Hair follicle dermal papilla cell (primary cell): ENCODE measurements at places on chromosomes 7 and 10. TPM values are rescaled to one million over a fixed set of nuclear protein-coding genes. Genes with fewer than 3 reads are reported as not detected.

ZNF3 gene
- total RNA-seq: 23.3 and 31.5 TPM in 2 replicates

CYP3A7 gene
- not detected in 2 replicates for total RNA-seq

CALML5 gene
- not detected in 2 replicates for total RNA-seq

STEAP4 gene
- total RNA-seq: 1.5 and 1.8 TPM in 2 replicates

FAM13C gene
- total RNA-seq: 0.49 and 1.6 TPM in 2 replicates

ENKUR gene
- not detected in 2 replicates for total RNA-seq

VWC2 gene
- total RNA-seq: not detected in 2 replicates

CTAGE15 gene
- total RNA-seq: 0.36 and 1.5 TPM in 2 replicates

PTEN gene
- total RNA-seq: 98.5 and 199 TPM in 2 replicates

ZNF398 gene
- 27.8 and 30.8 TPM in 2 replicates for total RNA-seq

ANKRD22 gene
- 0.16 TPM in 1 of 2 replicates, not detected in the other for total RNA-seq

OAT gene
- total RNA-seq: 168 and 171 TPM in 2 replicates

CHRM2 gene
- total RNA-seq: 0.16 TPM in 1 of 2 replicates, not detected in the other

ABCC2 gene
- total RNA-seq: 1.1 and 1.3 TPM in 2 replicates

SPDYE2 gene
- not detected in 2 replicates for total RNA-seq

CDHR3 gene
- 34.1 and 45.3 TPM in 2 replicates for total RNA-seq

ANKRD61 gene
- total RNA-seq: 0.16 TPM in 1 of 2 replicates, not detected in the other

MEIG1 gene
- not detected in 2 replicates for total RNA-seq

IQCE gene
- 16.7 and 18.0 TPM in 2 replicates for total RNA-seq

TMEM176A gene
- 0.12 and 13.8 TPM in 2 replicates for total RNA-seq

TMEM26 gene
- total RNA-seq: 4.6 and 8.8 TPM in 2 replicates

PLCE1 gene
- total RNA-seq: 0.61 and 0.81 TPM in 2 replicates

ACTL6B gene
- not detected in 2 replicates for total RNA-seq

ACSL5 gene
- total RNA-seq: 5.1 and 9.6 TPM in 2 replicates

LRRC18 gene
- total RNA-seq: not detected in 2 replicates

CUBN gene
- total RNA-seq: 11.5 and 13.8 TPM in 2 replicates

EZH2 gene
- total RNA-seq: 5.7 and 6.0 TPM in 2 replicates

MMRN2 gene
- total RNA-seq: 1.5 and 1.6 TPM in 2 replicates

ZNF853 gene
- 0.24 and 0.32 TPM in 2 replicates for total RNA-seq

H2BK1 gene
- total RNA-seq: not detected in 2 replicates

SPDYE1 gene
- total RNA-seq: under 0.01 TPM in 1 of 2 replicates, not detected in the other

BMPR1A gene
- 72.3 and 87.5 TPM in 2 replicates for total RNA-seq

UNCX gene
- total RNA-seq: 0.12 TPM in 1 of 2 replicates, not detected in the other

PTPRN2 gene
- 0.24 and 0.32 TPM in 2 replicates for total RNA-seq

HOGA1 gene
- 1.5 and 1.6 TPM in 2 replicates for total RNA-seq

GRID1 gene
- 0.85 and 0.97 TPM in 2 replicates for total RNA-seq

GBX1 gene
- total RNA-seq: not detected in 2 replicates
